Sciatic nerve (tissue), 2 donors: ENCODE measurements at places on chromosomes 4 and X.

GRCh38 chr4:27013012-27013411, 152.4 kb downstream of the STIM2 start:
- no peak for DNase-seq

DNA sequence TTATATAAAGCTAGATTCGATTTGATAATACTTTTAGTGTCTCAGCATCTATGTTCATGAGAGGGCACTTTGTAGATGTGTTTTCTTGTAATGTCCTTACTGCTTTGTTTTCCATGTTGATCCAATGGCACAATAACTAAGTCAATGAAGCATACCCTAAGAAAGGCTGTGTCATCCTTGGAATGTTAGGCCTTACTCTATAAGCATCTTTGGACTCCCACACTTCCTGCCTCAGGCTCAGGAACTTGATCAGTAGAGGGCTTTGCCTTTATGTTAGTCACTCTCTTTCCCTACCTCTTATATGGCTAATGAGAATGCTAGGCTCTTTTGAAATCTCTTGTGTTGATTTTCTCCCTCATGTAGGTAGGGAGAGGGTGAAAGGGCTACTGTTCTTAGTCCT, 33.2 kb upstream of the EDA2R start:
- DNase-seq: no peak

DNA sequence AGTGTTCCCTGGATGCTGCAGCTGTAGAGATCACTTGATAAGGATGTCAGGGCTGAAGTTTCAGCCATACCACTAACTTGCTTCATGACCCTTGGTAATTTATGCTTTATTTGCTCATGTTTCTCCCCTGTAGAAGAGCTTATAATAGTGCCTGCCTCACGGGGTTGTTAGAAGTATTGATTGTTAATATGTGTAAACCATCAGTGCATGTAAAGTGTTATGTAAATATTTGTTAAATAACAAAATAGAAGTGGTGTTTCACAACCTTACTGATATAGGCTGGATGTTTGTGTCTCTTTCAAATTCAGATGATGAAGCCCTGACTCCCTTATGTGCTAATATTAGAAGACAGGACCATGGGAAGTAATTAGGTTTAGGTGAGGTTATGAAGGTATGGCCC, 1.5 kb upstream of the CXCL2 start:
- DNase-seq: no peak

- peak; percentile 70 for DNase-seq
Observed at GRCh38 chr4:183721207-183722081, 62.4 kb downstream of the TRAPPC11 start.

DNA sequence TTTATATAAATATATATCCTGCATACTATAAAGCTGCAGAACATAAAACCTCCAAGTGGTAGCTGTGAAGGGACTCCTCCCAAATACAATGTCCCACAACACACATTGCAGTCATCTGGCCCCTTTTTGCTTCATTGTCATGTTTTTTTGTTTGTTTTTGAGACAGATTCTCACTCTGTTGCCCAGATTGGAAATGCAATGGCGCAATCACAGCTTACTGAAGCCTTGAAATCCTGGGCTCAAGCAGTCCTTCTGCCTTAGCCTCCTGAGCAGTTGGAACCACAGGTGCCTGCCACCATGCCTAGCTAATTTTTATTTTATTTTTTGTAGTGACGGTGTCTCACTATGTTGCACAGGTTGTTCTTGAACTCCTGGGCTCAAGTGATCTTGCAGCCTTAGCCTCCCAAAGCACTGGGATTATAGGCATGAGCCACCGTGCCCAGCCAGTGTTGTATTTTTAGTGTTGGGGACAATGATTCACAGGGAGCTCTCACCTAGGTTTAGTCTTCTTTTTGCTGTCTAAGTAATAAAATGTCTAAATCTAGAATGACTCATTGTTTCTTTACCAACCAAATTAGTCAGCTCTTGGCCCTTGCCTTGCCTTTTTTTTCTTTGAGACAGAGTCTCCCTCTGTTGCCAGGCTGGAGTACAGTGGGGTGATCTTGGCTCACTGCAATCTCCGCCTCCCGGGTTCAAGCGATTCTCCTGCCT, 24.0 kb upstream of the XIAP start:
- no peak for DNase-seq

DNA sequence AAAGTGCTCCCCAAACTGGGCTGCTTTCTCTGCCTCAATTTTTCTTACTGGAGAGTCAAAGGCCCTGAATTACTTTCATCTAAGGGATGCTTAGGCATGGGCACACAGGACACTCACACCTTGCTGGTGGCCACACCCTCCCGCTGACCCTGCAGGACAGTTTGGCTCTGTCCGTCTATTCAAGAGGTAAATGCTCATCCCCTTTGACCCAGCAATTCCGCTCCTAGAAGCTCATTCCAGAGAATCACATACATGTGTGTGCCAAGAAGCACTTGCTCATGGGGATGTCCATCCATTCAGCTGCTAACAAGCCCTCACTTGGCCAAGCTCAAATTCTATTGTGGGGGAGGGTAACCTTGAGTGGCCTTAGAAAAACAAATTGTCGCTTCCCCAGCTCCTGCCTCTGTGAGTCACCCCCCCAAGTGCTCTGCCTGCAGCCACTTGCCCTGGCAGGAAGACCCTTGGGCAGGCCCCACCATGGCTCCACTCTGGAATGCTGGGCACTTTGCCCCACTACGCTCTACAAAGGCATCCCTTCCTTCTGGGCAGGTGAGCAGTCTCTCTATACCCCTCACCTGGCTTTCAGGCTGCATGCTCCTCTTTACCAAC, 54.5 kb downstream of the HTRA3 start:
- DNase-seq: peak; percentile 22

DNA sequence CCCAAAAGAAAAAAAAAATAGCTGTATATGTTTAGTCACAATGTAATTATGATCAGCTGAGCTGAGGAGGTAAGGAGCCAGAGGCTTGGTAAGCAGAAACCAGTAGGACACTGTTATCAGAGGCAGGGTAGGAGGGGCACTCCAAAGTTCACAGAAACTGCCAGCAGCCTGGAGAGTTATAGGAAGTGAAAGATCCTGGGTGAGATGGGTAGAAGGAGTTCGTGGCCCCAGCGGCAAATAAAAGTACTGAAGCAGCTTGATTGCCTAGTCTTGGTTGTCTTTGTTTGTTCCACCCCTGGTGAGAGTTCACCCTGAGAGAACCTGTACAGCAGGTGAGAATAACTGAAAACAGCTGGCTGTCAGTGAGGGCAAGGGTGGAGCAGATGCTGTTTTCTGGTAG, 340.8 kb downstream of the ADGRL3 start:
- DNase-seq: no peak

DNA sequence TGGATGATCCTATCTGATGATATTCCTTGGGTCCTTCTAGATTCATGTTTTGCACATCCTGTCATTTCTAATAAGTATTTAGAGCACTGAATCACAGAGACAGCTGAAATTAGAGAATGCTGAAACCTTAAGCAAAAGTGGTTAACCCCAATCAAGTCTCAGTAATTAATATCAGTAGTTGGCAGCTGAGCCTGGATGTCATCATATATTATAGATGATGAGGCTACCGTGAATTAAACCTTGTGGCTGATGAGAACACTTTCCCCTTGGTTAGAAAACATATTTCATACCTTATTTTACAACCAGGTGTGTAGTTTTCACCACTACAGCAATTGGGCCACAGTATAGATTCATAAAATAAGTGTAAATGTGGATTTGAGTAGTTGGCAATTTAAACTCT, 499.0 kb downstream of the PDGFC start:
- DNase-seq: no peak

- no peak for DNase-seq
Observed at GRCh38 chr4:25174674-25175073, 14.4 kb upstream of the SEPSECS start.
